Left lung (tissue), 14 donors: ENCODE measurements at places on chromosomes 7 and 10.

DNA sequence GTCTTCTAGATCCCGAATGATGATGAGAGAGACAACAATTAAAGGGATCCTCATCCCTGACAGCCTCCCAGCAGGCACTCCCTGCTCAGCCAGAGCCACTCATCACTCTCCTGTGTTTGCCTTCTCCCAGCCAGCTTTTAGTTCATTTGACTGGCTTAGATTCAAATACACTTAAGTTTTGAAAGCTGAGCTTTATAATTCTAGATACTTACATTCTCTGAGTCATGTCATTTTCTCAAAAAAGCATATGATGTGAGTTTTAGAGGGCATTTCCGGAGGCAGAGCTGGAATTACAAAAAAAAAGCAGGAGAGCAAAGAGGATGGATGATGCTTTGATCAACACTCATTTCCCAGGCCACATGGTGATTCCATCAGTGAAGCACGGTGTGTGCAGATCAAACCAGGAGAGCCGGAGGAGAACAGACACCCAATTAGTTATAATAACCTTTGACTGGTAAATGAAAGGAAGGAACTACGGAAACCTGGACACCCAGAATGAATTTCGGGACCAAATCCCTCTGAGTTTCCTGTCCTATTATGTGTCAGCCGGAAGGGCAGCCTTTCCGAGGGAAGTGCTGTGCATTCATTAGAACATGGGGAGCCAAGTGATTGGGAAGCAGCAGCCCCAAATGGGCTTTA, 81.5 kb upstream of the HPS1 start:
- no peak for DNase-seq

GRCh38 chr10:13722747-13723653, 136.2 kb downstream of the PRPF18 start:
- DNase-seq = no peak

- DNase-seq = no peak
These were observed 80.2 kb downstream of the ZMYND11 start for GRCh38 chr10:215444-215843.

DNA sequence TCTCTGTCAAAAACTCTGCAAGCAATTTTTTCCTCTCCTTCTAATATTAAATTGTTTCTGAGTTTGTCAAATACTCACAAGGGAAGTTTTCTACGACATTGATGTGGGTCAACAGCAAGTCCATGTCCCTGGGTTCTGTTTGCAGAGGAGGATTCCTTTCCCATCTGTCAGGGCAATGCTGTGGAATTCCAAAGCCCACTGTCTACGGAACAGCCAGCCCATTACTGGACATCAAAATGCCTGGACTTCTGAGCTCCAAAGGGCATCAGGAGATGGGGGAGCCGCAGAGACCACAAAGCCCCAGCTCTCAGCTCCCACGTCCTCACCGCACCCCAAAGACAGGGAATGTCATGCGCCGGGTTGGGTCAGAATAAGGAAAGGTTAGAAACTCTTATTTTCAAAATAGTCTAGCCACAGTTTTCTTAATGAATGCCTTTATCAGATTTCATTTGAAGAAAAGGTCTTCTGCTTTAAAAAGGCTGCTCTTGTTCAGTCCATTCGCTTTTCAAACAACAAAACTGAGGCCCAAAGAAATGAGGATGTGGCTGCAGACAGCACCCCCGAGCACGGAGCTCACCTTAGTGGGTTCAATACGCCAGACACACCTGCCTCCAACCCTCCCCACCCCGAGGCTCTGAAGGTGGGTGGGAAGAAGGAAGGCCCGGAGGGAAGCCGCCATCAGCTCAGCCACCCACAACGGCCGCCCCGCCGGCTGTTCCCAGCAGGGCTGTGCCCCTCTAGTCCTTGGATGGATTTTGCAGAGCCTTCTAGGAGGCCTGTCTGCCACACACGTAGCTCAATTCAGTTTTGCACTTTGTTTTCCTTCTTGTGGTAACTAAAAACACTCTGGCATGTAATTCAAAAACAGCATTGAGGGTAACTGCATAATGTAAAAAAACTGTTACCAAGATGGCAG, 44.7 kb downstream of the PTPRN2 start:
- DNase-seq = no peak

GRCh38 chr10:115936926-115937767, 335.9 kb downstream of the GFRA1 start:
- DNase-seq = no peak

DNA sequence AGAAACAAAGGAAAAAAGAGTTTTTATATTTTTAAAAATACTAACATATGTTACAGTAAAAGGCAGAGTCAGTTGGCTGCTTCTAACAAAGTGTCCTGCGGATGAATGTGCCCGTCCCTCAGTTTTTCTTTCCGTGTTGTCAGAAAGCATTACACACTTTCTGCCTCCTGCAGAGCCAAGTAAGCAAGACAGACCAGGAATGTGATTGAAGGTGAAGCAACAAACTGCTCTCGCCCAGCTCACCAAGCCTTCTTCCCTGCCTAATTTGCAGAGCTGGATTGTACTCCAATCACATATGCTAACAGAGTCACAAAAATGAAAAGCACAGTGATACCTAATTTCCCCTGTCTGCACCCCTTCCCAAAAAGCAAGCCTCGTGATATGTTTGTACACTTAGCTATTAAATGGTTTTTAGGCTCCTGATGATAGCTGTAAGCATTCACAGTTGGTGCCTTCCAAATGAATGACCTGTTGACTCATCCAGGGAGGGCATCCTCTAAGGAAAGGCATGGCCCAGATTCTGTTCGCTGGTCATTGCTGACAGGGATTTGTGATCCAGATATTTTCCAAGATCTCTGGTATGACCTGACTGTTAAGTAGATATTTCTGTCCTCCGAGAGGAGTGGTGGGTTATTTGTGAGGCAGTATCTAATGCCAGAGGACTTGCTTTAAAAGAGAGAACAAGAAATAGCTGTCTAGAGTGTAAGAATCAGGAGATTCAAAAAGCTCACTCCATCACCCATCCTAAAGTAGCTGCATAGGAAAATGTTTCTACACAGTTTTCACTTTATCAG, 187.3 kb upstream of the PLXDC2 start:
- no peak for DNase-seq

- DNase-seq = no peak
These were observed 6.0 kb downstream of the GSTK1 start for GRCh38 chr7:143269251-143269650.

DNA sequence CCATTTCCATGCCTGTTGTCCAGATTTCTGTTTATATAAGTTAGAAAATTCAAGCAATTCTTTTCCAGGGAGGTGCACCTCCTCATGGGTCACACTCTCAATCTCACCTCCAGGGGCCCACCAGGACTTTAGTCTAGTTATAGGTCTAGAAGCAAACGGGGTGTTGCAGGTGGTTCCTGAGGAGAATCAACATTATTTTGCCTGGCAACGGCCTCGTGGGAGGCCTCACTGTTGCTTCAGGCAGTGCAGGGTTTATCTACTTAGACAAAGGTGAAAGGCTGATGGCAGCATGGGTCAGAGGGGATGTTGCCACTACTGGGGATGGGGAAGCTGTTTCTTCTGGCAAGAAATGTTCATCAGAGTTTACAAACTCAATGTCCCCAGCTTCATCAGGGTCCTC, 56.7 kb upstream of the LRRC18 start:
- DNase-seq = no peak

DNA sequence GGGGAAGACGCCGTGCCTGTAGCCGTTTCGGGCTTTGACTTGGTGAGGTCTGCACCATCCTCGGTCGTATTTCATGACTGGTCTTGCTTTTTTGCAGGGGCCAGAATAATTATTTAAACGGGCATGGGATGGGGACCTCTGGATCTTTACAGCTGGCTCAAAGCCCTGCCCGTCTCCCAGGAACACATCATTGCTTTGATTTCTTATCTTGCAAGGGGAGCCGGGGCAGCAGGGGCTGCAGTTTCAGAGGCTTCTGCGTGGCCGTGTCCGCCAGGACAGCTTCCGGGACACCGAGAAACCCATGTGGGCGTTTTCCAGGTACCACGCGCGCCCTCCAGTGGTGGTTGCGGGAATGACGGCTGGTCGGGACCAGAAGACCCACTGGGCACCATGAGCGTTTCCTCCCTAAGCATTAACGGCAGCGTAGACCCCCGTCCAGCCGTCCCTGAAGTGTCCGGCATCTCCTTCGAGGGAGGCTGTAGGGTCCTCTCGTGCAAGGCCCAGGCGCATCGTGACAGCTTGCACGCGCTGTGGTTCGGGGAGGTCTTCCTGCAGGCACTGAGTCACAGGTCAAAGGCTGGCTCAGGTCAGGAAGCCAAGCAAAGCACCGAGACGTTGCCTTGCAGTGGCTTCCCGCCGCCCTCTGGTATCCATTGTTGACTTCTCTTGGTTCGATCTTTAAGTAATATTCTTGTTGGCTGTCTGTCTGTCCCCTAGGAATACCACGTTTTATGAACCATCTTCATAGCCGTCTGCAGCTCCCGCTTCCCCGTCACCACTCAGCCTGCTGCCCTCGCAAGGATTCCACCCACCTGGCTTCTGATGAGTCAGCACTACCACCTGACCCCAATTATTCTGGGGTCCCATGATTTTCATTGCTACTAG, 16.2 kb upstream of the ZFAND2A start:
- peak; percentile 78 for DNase-seq

GRCh38 chr10:69760072-69760471, 41.6 kb upstream of the COL13A1 start:
- no peak for DNase-seq

DNA sequence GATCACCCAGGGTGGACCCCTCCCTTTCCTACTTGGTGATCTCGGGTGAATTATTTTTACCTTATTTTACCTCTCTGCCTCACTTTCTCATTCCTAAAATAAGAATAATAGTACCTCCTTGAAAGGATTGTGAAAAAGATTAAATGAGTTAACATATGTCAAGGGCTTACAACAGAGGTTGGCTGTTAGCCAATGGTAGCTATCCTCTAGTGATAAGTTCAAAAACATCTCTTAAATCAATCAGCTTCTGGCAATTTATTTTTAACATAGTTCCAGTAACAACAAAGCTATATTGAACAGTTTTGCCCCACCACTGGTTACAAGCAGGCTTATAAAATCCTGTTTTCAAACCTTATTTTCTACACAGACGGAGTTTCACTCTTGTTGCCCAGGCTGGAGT, 45.4 kb downstream of the TMEM168 start:
- DNase-seq = no peak

- no peak for DNase-seq
These were observed 29.5 kb upstream of the DAGLB start for GRCh38 chr7:6477318-6477660.

DNA sequence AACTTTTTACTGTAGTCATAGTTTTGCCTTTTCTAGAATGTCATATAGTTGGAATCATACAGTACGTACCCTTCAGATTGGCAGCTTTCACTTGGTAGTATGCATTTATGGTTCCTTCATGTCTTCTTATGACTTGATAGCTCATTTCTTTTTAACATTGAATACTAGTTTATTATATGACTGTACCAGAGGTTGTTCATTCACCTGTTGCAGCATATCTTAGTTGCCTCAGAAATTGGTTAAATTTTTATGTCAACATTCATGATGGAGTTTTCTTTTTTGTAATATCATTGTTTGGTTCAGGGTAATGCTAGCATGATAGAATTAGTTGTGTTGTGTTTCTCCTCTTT, 94.8 kb upstream of the CDK13 start:
- no peak for DNase-seq
